Heart right ventricle (tissue), 16 donors: ENCODE measurements at places on chromosomes 5 and 9.
A peak's percentile ranks its signal among the peaks of the same experiment; 100 is the strongest.

GRCh38 chr9:35792826-35793225 is 1.4 kb downstream of the NPR2 start:
- DNase-seq = no peak

GRCh38 chr9:96156171-96156974 is 145.6 kb downstream of the HSD17B3 start:
- no peak for DNase-seq

- no peak for DNase-seq
Measured at GRCh38 chr9:91807643-91808246, 142.3 kb downstream of the ROR2 start.

- DNase-seq = no peak
Measured at GRCh38 chr5:175107028-175107588, 336.9 kb downstream of the DRD1 start.

DNA sequence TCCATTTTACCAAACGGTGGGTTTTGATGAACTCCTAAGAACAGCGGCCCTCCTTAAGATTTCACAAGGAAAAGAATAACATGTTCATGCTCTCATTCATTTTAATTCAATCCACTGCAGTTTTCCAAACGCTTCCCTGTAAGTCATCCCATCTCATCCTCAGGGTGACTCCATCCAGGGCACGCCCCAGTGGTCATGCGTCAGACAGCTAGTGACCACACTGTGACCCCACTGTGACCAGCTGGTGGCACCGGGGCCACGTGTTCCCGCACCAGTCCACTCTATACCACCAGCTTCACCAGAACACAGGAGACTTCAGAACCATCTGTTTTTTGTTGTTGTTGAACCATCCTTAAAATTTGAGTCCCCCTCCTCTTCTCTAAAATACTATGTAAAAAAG is 14.3 kb downstream of the ATPSCKMT start:
- DNase-seq = no peak

DNA sequence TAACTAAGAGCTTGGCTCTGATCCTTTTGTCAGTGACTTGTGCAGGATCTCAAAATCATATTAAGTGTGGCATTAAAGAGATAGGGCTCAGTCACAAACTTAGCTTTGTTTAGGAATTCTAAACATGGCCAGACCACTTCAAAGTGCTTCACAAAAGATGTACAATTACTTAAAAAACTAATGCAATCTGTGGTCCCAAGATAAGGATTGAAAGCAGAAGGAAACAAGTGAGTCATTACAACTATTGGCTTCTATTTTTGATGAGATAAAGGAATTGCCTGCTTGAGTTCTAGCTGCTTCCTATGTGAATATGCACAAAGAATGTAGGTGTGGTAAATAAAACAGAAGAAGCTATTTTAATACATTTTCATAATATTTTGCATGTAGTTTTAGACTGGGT is 44.9 kb upstream of the SLC12A2 start:
- DNase-seq = no peak

- DNase-seq = no peak
Measured at GRCh38 chr5:24492229-24492628, 152.5 kb downstream of the CDH10 start.

- no peak for DNase-seq
Measured at GRCh38 chr5:74336297-74336696, 304.2 kb downstream of the ENC1 start.

DNA sequence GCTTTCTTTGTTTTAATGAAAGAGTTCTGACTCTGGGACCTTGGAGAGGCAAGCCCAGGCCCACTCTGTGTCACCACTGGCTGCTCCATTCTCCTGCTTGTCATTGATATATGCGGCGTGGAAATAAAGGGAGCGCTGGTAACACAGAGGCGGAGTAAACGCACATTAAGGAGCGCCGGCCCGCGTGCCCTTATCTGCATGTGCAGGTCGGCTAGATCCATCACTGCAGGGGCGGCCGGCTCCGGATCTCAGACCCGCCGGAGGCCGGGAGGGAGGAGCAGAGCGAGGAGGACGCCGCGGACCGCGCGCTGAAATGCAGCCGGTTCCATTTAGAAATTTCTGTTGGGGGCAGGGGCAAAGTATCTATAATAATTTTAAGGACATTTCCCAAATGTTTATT is 70.8 kb downstream of the MRPL36 start:
- DNase-seq = no peak

DNA sequence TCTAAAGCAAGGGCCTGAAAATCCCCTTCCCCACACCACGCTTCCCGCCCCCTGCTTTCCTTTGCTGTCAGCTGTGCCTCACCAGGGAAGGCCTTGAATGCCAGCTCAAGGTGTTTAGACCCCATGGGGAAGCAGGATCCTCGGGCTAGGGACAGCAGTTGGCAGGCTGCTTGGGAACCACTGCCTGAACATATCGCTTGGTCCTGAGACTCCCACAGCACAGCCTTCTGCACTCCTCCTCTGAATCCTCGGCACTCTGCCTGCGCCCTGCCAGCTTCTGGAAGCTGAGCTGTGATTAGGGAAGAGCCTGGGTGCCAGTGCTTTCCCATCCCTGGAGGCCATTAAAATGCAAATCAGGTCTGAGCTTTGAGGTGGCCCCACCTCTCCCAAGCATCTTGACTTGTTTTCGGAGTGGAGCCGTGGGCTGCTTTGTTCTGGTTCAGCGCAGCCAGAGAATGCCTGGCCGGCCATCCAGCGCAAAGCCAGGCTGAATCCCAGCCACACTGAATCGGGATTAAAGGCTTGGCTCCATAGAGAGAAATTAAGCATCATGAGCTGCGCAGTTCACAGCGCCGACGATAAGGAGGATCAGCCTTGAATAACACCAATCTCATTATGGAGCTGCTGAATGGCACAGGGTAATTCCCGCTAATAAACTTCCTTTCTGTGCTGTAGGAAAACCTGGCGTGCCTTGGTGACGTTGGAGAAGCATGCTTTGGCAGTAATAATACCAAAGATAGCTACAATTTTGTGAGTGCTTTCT is 40.0 kb downstream of the AMBP start:
- DNase-seq = no peak

GRCh38 chr9:87067426-87067825 is 120.1 kb upstream of the GAS1 start:
- DNase-seq = no peak

GRCh38 chr5:151695464-151695863 is 8.7 kb upstream of the SPARC start:
- no peak for DNase-seq

- no peak for DNase-seq
Measured at GRCh38 chr9:137083394-137084004, 3.3 kb upstream of the MAN1B1 start.

DNA sequence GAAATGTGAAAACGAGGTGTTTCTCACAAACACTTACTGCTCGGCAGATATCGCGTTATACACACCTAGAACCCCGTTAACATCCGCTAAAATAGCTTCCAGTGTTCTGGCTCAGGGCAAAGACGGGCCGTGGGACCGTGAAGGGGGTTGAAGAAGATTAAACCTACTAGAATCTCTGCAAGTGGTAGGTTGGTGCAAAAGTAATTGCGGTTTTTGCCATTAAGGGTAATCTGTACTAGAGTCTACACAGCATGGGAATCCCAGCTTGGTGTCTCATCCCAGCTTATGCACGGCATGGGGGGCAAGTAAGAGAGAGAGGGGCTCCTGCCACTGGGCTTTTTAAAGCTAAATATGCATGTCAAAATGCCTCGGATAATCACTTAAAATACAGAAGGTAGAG is 43.9 kb downstream of the HRH2 start:
- DNase-seq = no peak

DNA sequence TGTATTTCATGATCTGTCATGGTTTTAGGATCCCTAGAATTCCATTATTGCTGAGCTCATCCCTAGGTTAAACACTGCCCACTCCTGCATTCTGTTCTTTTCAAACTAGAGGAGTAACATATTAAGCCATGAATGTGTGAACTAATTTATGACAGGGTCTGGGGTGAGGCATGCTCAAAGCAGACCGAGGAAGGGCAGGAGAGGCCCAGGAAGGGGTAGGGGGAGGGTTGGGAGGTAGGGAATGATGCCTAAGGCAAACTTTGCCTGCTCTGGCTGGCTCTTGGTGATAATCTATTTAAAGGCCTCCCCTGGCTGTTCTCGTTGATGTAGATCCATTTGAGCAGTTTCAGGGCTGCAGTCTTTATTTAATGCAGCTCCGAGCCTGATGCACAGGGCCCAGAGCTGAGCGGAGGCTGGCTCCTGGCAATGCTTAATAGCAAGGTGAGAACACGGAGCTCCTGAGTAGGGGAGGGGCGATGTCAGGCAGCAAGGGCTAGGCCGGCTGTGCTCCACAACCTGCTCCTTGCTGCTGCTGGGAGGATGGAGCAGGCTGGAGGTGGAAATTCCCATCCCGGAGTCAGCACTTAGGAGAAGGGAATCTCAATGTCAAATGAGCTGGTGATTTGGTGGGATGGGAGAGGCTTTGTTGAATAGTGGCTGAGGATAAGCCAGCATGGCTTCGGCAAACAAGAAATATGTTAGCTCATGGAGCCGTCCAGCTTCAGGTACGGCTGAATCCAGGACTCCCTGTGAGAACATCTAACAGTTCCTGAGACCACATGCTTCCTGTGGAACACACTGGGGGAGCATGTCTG is 73.2 kb upstream of the UNC5A start:
- no peak for DNase-seq

- peak; percentile 56 for DNase-seq
Measured at GRCh38 chr5:134113902-134114875, at the start of gene TCF7. TSS of gene TCF7 (plus strand) at chr5:134114681. CDS start at chr5:134114907, 226 bp downstream.

- no peak for DNase-seq
Measured at GRCh38 chr5:83802686-83803085, 82.0 kb upstream of the HAPLN1 start.

DNA sequence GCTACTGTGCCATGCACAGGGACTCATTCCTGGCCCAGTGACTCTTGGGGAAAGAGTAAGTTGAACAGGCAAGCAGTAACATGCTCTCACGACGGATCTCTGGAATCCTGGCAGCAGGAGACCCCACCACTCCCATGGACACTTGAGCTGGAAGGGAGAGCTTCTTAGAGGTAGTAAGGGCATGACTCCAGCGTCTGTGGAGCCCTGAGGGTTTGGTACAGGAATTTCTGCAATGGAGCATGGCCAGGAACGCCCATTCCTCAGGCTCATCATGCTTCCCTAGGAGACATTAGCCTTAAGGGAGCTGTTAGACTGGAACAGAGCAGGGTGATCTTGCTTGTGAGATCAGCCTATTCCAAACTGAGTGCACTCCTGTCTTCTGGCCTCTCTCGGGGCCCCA is 212.9 kb downstream of the MAT2B start:
- DNase-seq = no peak

DNA sequence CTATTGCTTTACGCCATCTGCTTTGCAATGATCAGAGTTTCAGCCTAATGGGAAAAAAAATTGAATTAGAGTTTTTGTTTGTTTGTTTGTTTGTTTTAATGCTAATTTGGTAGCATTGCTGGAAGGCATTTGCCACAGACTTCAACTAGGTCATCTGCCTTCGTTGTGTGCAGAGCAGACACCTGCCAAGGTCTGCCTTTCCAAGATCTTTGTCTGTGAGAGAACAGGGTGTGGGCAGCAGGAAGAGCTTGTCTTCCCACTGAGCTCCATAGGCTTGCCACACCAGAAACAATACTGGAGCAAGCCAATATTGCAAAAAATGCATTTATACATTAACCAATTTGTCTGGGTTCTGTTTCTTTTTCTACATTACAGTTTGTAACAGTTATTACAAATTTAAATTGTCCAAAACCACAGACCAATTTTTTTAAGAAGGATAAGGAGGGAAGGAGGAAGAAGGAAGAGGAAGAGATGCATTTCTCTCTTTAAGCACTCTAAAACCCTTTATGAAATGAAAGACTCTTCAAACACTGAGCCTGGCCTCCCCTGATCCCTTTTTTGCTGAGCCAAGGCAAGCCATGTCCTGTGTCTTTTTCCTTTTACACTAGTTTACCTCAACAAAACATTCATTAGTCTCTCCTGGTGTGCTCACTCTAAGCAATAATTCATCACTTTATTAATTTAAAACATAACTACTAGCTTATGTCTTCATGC is 210.5 kb downstream of the SNX18 start:
- DNase-seq = no peak

DNA sequence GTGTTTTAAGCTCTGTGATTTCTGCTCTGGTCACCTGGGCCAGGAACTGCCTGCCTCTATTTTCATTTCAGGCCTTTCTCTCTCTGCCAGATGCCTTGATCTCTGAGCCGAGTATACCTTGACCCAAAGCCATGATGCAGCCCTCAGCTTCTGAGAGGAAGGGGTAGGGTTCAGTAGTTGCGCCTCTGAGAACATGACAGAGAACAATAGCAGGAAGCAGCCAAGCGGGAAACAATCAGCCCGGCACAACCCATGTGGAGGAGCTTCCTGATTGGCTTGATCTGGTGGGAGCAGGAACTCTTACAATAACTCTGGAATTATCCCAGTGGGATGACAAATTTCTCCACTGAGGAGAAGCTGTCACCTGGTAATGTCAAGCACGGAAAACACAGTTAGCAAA is 127.4 kb downstream of the PALM2AKAP2 start:
- peak; percentile 84 for DNase-seq

GRCh38 chr5:33338336-33339110 is 102.2 kb upstream of the TARS1 start:
- no peak for DNase-seq

- DNase-seq = no peak
Measured at GRCh38 chr5:60372786-60373185, 327.2 kb downstream of the DEPDC1B start.

- DNase-seq = no peak
Measured at GRCh38 chr5:25544652-25545249, 900.0 kb upstream of the CDH10 start.

DNA sequence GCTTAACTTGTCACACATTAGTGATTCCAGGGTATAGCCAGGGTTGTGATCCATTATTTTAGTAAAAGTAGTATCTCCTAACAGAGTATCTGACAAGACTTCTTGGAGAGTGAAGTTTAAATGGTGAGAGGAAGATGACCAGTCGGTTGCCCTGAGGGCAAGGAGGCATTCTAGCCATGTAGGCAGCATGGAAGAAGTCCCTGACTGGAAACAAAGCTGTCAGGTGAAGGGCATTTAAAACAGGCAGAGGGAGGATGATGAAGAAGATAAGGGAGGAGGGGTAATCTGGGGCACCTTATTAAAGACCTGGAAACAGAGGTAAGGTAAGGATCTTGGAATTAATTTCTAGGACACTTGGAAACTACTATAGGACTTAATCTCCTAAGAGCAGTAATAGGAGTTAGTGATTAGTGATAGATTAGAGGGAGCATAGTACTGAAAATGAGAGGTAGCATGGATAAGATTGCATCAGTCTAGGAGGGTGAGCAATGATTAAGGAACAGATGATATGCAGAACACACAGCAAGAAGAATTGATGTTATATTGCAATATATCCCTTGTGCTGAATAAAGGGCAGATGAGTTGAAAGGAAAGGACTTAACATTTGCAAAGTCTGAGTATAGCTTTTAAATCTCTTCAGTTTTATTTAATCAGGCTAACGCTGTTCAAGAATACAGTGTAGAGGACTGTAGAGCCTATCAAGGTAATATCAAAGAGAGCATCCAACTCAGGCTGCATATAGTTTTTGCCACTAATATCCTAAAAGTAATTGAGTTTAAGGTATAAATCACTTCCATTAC is 9.6 kb downstream of the KIF2A start:
- no peak for DNase-seq

DNA sequence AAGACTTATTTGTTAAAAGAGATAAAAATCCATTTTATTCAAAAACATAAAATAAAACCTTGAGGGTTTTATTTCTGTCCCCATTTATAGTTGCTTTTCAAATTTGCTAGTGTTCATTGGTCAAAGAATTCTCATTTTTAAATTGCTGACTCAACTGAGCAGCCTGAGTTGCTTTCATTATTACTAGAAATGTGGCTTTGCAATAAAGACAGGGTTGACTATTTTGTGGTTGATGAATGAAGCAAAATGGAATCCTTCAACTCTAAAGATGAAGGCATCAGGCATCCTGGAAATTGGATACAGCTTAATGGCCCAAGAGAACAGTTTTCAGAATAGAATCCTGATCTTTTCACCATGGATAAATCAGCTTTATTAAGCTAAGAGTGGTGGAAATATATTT is 23.9 kb upstream of the PPP3R2 start:
- DNase-seq = no peak
